ENCODE measurements at places on chromosomes 16 and 17. TPM values are rescaled to one million over a fixed set of nuclear protein-coding genes. Genes with fewer than 3 reads are reported as not detected.

DNA sequence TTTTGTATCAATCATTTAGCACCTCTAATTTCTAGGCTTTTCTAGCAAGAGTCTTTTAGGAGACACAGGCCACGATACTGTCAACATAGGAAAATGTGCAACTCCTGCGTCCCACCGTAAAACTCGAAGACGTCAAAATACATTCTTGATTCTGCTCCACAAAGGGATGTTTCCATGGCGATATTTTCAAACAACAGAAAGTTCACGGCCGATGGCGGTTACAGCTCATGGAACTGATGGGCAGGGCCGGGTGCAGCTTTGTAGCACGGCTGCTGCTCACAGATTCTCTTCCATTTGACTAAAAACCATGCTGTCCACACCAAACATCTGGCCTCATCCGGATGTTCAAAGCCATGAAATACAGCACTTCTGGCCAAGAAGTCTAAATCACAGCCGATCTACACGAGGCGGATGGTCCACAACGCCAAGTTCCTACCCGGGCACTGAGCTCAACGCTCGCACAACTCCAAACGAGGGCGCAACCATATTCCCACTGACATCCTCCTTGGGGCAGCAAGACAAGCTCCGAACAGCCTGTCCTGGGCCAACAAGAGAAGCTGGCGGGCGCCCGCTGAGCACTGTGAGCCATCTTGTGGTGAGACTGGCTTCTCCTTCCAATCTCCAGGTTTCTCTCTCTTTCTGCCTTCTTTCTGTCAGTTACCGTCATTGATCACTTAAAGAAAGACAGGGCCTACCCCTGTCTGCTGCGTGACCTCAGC lies 79.8 kb downstream of the ZNF778 start:
- no peak for DNase-seq
- H3K27ac ChIP-seq = no peak overlapping the region
- H3K4me1 ChIP-seq = peaks cover 15% of the 10 kb centered on the region
- H3K36me3 ChIP-seq = no peaks in the 10 kb centered on the region
- H3K27me3 ChIP-seq = no peaks in the 10 kb centered on the region
- no peak overlapping the region for H3K4me3 ChIP-seq

DNA sequence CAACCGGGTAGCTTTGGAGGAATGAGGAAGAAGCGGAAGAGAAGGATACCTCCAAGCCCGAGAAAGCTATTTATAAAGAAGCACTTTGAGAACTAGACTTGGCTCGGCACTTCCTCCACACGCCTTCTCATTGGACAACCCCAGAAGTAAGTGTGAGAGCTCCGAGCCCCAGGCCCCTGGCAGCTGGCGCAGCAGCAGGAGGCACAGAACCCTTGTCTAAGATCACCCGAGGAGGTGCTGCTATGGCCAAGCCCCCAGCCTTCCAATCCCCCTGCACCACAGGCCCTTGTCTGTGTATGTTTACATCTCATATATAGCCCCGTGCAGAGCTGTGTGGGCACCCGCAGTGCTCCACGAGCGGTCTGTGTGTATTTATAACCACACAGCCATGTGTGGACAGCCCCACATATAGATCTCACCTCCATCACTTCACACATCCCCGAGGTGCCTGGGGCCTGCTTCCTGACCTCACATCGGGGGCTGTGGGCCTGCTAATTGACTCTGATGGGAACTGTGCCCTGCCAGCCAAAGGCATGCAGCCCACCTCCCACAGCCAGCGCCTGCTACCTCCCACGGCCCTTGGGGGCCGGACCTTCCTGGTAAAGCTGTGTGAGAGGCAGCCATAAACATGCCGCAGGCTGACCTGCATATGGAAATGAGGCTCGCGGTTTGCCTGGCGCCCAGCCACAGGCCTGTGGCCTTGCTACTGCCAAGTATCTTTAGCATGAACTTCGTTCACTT lies 96.1 kb downstream of the C17orf67 start:
- H3K4me1 ChIP-seq = no peaks in the 10 kb centered on the region
- H3K36me3 ChIP-seq = no peaks in the 10 kb centered on the region
- DNase-seq = no peak
- H3K4me3 ChIP-seq = no peak overlapping the region
- peaks cover 19% of the 10 kb centered on the region for H3K27me3 ChIP-seq
- no peak overlapping the region for H3K27ac ChIP-seq

GRCh38 chr17:80260791-80261158 lies at the start of gene RNF213:
RNF213 (plus strand) TSS chr17:80260852; CDS start chr17:80263682, 2,830 bp downstream.
- peak within 1 kb of the TSS; percentile 93 for H3K27ac ChIP-seq
- H3K4me3 ChIP-seq = peak within 1 kb of the TSS; percentile 84
- H3K27me3 ChIP-seq = no peaks in the 10 kb centered on the region

- H3K27ac ChIP-seq = peak overlapping the region; percentile 59
- H3K36me3 ChIP-seq = no peaks in the 10 kb centered on the region
Measured at GRCh38 chr17:42928714-42929496, 28.3 kb downstream of the G6PC1 start.

GRCh38 chr17:38636054-38636453 lies 30.3 kb upstream of the SRCIN1 start:
- H3K27ac ChIP-seq = no peak overlapping the region
- H3K4me3 ChIP-seq = no peak overlapping the region
- H3K4me1 ChIP-seq = no peaks in the 10 kb centered on the region
- no peaks in the 10 kb centered on the region for H3K27me3 ChIP-seq

- no peaks in the 10 kb centered on the region for H3K36me3 ChIP-seq
- peak overlapping the region; percentile 84 for H3K27ac ChIP-seq
- DNase-seq = peak; percentile 97
- H3K4me3 ChIP-seq = peak overlapping the region; percentile 29
- H3K4me1 ChIP-seq = peaks cover 60% of the 10 kb centered on the region
- no peaks in the 10 kb centered on the region for H3K27me3 ChIP-seq
Measured at GRCh38 chr17:927611-928461, 51.7 kb downstream of the NXN start.

- no peak overlapping the region for H3K4me3 ChIP-seq
- no peak for DNase-seq
- H3K27me3 ChIP-seq = 0 out of 2 replicates have a peak, but pooled peaks cover 15% of the 10 kb centered on the region
- H3K27ac ChIP-seq = no peak overlapping the region
Measured at GRCh38 chr17:52178012-52178411, 19.5 kb upstream of the CA10 start.

DNA sequence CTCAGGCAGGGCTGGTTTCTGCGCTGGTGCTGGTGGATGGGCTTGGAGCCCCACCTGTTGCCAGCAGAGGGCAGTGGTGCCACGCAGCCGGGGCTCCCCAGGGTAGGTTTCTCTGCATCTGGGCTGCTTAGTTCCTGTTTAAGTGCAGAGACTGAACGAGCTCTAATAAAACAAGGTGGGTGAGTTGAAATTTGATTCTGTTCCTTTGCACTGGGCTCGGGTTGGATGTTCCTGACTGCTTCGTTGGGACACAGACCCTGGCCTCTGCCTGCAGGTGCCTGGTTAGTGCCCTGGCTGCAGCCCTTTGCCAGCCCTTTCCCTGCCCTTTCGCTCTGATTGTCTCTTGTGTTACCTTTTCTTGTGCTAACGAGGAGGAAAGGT lies 30.0 kb downstream of the TBCD start:
- H3K27me3 ChIP-seq = no peaks in the 10 kb centered on the region
- no peak overlapping the region for H3K27ac ChIP-seq
- DNase-seq = peak; percentile 85

DNA sequence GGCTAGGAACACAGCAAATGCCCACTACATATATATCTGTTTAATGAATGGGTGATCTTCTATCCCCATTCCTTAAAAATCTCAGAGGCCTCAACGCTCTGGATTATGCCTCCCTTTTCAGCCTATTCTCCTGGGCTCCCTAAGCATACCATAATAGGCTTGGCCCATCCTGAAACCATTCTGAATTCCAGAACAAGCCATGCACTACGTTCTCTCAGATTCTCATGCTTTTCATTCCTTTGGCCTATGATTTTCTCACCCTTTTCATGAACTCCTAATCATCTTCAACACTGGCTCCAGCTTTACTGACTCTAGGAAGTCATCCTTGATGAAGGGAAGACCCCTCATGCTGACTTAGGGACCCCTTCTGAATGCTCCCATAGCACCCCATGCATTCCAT lies 71.1 kb downstream of the RPGRIP1L start:
- H3K4me3 ChIP-seq = no peak overlapping the region
- no peaks in the 10 kb centered on the region for H3K27me3 ChIP-seq
- 0 out of 2 replicates have a peak, but pooled peaks cover 8% of the 10 kb centered on the region for H3K36me3 ChIP-seq
- no peak overlapping the region for H3K27ac ChIP-seq
- H3K4me1 ChIP-seq = no peaks in the 10 kb centered on the region
- DNase-seq = no peak

DNA sequence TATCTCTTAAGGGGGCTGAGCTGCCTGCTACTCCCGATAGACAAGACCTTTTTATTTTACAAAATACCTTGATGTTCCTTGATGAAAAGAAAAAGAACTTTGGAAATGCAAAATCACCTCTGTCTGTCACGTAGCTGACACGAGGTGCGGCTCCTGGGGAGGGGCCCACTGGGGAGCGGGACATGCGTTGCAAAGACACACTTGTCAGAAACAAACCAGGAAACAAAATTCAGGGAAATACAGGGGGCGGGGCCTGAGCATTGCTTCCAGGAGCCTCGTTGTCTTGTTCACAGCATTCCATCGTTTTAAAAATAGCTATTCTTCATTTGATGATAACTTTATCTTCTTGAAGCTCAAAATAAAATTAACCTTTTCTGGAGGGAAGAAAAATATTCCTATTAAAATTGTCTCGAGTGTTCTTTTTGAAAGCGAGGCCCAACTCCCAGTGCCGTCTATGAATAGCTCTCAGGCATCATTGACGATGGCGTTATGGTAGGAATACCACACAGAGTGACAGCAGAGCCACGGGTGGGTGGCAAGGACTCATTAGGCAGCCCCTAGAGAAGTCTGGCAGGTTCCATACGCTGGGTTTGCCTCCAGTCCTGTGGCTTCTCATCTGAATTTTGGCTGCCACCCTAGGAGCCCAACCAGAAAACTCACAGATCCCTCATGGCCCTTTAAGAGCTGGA lies 286.9 kb downstream of the CPPED1 start:
- peaks cover 17% of the 10 kb centered on the region for H3K4me1 ChIP-seq
- no peak overlapping the region for H3K27ac ChIP-seq
- DNase-seq = no peak
- no peaks in the 10 kb centered on the region for H3K27me3 ChIP-seq

GRCh38 chr16:47829850-47830600 lies 325.8 kb downstream of the ABCC12 start:
- H3K27me3 ChIP-seq = no peaks in the 10 kb centered on the region
- H3K27ac ChIP-seq = no peak overlapping the region
- no peaks in the 10 kb centered on the region for H3K4me1 ChIP-seq
- no peak overlapping the region for H3K4me3 ChIP-seq

NPIPA7 gene
- total RNA-seq = 7.2 TPM

SOX8 gene
- not detected for total RNA-seq

HID1 gene
- 32.1 TPM for total RNA-seq

CRHR1 gene
- total RNA-seq = not detected
